Stimulated activated CD8-positive, alpha-beta memory T cell treated with anti-CD3 and anti-CD28 coated beads, Interleukin-7, amount 100 ng/mL, for 24 hours (primary cell): ENCODE measurements at places on chromosomes 6 and 20.

- DNase-seq = no peak
Observed at GRCh38 chr6:168916576-168917211, 337.0 kb downstream of the THBS2 start.

DNA sequence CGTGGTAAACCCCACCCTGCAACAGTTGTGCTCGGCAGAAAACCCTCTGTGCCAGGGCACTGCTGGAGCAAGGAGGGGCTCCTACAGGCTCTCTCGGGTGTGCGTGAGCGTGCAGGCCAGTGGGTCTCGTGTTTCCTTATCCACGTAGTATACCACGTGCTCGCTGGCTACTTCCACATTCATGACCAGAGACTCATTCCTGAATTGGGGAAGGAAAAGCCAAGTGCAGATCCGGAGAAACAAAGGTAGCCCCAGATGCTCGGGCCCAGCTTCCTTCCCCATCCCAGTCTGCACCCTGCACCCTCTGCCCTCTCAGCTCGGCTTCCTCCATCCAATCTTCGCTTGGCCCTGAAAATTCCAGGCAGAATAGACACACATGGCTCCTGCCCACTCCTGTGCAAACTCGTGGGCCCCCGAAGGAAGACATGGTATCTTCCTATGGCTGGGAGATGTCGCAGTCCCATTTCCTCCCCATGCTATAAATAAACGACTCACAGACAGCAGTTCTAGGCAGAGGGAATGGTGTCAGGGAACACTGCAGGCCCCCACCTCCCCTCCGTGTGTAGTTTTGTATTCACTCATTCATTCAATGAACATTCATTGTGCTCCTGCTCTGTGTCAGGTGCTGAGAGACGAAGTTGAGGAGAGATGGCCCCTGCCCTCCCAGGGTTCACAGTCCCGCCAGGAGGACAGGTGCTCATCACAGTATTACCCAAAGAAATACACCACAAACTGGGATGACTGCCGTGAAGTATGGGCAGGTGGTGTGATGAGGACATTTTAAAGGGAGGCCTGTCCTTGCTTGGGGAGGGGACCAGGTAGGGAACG is 29.6 kb downstream of the NPEPL1 start:
- no peak for DNase-seq

DNA sequence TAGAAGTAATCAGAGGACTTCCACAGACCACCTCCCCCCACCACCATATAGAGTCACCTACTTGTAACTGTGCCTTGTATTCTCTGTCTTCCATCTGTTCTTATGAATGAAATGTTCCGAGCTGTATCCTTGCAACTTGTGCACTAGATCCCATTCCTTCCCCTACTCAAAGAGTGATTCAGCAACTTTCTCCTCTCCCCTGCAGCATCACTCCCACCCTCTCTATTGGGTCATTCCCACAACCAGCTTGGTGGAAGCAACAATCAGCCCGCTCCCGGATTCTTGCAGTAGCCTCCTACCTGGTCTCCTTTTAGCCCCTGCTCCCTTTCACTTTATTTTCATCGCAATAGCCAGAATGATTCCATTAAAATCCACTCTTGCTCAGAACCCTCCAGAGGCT is 34.9 kb upstream of the REV3L start:
- no peak for DNase-seq

GRCh38 chr6:156154896-156155295 is 622.3 kb upstream of the ARID1B start:
- DNase-seq = no peak
